ENCODE measurements at places on chromosomes 4 and X.
A peak's percentile ranks its signal among the peaks of the same experiment; 100 is the strongest.

DNA sequence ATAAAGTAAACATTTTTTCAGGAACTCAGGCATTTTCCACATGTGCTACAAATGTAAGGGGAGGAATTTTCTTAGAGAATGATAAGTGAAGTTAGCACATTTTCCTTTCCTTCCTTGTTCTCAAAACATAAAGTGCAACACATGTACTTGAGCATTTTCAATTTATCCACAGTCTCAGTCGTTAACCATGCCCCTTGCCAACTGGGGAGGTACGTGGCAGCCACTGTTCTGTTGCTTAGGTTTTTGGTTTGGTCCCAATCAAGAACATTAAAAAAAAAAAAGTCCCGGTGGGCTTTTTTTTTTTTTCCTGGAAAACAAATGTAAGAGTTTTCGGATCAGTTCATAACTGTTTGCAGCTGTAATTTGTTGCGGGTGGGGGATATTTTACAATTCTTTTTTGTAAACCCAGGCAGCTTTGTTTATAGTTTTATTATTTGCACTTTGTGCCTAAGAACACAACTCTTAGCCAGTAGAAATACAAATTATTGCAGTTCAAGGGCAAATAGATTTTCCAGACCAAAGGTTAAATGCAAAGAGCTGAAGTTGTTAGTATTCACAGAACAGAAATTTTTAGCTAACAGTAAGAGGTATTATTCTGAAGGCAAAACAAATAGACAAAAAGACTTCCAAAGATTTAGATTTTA is 112.1 kb upstream of the NAP1L5 start:
- DNase-seq, result no peak

GRCh38 chrX:36986231-36986630 is 21.9 kb upstream of the FAM47C start:
- DNase-seq, result no peak

GRCh38 chr4:95546866-95547714 is 1.7 kb downstream of the UNC5C start:
- DNase-seq, result no peak

- DNase-seq, result no peak
Observed at GRCh38 chr4:33923469-33923868, 2320.8 kb downstream of the ARAP2 start.

DNA sequence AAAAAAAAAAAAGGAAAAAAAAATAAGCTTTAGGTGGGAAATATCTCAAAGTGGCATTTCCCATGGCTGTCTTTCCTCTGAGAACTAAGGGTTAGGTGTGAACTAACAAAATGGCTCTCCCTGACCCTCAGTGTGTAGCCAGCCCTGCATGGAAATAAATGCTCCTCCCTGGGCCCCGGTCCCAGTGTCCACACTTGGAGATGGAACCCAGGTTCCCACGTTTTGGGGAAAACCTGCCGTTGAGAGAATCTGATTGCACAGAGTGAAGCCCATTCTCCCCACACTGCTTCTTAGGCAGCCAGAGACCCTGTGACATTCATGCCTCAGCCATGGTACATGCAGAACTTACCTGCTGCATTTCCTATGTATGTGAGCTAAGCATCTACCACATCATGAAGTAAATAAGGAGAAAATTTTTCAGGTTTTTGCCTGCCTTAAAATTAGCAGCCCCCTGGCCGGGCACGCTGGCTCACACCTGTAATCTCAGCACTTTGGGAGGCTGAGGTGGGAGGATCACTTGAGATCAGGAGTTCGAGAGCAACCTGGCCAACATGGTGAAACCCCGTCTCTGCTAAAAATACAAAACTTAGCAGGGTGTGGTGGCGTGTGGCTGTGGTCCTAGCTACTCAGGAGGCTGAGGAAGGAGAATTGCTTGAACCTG is 34.5 kb downstream of the HTT-AS start:
- no peak for DNase-seq

GRCh38 chr4:99811850-99812249 is 4.8 kb upstream of the DAPP1 start:
- DNase-seq, result peak; percentile 15

DNA sequence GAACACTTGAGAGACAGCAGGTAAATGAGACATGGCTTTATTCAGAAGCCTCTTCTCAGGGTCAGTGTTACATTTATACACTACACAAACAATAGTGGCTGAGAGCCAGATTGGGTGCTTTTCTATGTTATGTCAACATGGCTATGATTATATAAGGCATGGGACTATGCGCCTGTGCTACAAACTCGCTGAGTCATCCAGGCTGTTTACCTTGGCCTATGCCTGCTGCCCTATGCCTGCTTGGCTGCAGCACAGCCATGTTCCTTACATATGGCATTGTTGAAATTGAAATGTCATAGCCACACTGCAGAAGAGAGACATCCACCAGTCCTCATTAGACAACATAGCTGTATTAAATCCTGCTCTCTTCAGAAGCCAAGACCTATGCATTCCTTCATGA is 236.3 kb upstream of the NWD2 start:
- DNase-seq, result no peak

- DNase-seq, result no peak
Observed at GRCh38 chr4:88583631-88584470, 8.4 kb upstream of the HERC3 start.

DNA sequence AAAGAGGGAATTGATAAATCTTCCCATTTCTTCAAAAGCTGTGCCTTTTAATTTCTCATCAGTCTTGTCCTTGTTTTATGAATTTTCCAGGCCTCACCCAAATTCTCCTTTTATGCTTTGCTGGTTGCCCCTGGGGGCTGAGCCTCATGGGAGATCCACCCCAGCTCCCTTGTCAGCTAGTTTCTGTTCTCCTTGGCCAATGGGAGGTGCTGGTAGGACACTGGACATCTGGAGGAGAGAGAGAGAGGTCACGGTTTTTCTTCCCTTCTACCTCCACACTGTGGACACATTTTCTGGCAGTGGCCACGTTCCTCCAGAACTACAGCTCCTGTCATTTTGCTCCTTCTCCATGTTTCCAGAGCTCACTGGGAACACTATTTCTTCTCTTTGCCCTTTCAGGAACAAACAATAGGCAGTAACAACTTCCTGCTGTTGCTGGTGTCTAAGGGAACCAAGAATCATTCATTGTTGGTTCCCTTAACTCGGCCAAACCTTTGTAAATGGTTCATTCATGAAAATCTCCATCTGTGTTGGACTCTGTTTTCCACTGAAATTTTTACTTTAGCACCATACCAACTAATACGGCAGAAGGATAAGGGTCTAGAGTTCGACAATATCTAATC is 334.5 kb downstream of the GPAT3 start:
- no peak for DNase-seq

DNA sequence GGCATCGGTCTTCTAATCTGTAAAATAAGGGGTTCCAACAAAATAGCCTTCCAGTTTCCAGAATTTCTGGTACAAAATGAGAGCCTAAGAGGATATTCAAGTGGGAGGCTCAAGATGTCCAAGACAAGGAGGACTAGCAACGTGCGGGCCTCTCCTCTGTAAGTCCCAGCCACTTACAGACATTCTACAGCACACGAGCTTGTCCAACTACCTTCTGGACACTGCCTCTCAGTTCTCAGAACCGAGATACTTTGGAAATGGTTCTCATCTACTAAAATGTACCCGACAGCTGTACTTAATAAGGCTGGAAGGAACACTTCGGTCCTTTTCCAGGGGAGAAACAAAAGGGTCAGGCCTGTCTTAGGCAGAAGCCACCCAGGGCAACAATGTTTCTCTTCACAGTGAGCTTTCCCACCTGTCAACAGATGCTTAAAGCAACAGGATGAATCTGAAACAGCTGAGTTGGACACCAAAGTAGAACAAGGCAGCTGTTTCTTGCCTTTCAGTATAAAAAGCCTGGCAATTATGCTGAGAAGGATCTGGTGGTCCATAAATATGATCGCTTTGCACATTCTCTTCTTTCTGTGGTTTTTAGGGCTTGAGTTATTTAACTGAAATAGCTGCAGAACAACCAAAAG is 127.0 kb downstream of the HS6ST2 start:
- DNase-seq, result no peak

- DNase-seq, result no peak
Observed at GRCh38 chr4:10620935-10621488, 63.6 kb downstream of the CLNK start.

- peak; percentile 58 for DNase-seq
Observed at GRCh38 chrX:103356130-103356798, at the start of gene TCEAL9. TCEAL9 (plus strand) TSS chrX:103356506; CDS start chrX:103357685, 1,179 bp downstream.

DNA sequence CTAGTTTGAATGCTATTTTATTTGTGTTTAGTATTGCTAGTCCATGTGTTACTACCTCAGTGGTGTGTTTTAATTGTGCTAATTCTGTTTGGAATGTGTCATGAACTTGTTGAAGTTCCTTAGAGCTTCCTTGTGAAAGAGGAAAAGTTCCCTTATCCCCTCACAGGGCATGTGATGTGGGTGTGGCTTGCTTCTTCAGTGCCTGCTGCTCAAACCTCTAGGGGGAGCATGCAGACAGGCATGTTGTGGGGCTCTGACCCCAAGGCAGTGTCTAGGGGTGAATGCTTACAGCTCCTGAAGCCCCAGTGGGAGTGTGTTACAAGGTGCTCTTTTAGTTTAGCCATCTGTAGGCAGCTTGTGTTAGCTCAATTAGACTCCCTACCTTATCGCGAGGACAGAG is 86.5 kb downstream of the MAGED4 start:
- no peak for DNase-seq

- peak; percentile 36 for DNase-seq
Observed at GRCh38 chr4:25457053-25457715, 80.1 kb downstream of the ANAPC4 start.

GRCh38 chr4:30828264-30828926 is 108.2 kb downstream of the PCDH7 start:
- DNase-seq, result no peak

- peak; percentile 19 for DNase-seq
Observed at GRCh38 chrX:103941201-103941975, 21.0 kb upstream of the TMSB15B start.

DNA sequence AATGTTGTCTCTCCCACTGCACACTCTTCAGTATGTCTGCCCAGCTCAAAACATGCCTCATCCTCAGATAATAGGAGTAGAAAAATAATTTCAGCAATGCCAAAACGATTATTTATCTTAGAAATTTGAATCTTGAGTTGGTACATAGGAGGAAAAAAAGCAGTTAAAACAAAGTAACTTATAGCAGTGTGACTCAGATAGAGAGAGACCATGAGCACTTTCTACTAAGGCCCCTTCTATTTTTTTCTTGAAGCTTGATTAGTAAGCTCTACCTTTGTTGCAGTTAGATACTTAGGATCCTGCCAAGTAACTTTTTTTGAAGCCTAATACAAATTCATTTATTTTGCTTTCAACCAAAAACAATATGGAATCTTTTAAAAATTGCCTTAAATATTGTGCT is 212.3 kb downstream of the MAD2L1 start:
- DNase-seq, result no peak

DNA sequence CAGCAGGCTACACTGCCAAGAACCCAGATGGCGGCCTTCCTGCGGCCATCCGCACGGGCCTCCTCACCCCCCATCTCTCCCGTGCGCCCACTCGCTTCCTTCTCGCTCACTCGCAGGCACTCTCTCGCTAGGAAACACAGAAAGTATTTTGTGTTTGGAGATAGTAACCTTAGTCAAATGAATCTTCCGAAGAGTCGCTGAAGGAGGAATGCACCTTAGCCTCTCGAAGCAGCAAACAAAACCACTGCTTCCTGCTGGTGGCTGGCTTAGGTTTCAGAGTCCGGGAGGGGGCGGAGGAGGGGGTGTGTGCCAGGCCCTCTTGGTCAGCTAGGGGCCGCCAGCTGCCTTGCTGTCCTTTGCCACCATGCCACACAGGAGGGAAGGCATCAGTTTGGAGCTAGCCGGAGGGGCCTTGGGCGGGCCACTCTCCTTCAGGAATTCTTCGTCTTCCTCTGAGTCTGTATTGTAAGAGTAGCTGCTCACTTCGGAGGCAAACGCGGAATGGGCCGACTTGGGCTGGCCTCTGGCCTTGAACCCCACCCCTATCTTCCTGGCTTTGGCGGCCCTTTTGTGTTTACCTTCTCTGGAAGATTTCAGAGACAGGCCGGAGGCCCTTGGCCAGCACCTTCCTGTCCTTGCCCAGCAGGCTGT is 73.2 kb upstream of the UCP1 start:
- peak; percentile 73 for DNase-seq

GRCh38 chr4:6524436-6524835 is 50.6 kb upstream of the MAN2B2 start:
- DNase-seq, result no peak

GRCh38 chr4:158042591-158043030 is 130.2 kb downstream of the GASK1B start:
- DNase-seq, result no peak

GRCh38 chr4:84394386-84394785 is 104.7 kb downstream of the NKX6-1 start:
- DNase-seq, result no peak

DNA sequence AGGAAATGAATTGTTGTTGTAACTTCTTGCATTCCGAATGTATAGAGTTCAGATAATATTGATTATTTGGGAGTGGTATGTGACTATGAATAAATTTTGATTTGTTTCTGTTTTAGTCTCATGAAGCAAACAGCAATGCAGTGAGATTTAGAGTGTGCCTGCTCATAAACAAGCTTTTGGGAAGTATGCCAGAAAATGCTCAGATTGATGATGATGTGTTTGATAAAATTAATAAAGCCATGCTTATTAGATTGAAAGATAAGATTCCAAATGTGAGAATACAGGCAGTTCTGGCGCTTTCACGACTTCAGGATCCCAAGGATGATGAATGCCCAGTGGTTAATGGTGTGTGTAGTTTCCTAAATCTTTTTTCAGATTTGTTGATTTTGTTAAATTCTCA is 2.0 kb downstream of the NCAPG start:
- DNase-seq, result no peak

GRCh38 chrX:15398874-15399273 is 14.7 kb upstream of the VEGFD start:
- no peak for DNase-seq

GRCh38 chr4:123578276-123579029 is 181.9 kb downstream of the SPRY1 start:
- no peak for DNase-seq

- no peak for DNase-seq
Observed at GRCh38 chr4:13640149-13640940, 12.8 kb upstream of the BOD1L1 start.

DNA sequence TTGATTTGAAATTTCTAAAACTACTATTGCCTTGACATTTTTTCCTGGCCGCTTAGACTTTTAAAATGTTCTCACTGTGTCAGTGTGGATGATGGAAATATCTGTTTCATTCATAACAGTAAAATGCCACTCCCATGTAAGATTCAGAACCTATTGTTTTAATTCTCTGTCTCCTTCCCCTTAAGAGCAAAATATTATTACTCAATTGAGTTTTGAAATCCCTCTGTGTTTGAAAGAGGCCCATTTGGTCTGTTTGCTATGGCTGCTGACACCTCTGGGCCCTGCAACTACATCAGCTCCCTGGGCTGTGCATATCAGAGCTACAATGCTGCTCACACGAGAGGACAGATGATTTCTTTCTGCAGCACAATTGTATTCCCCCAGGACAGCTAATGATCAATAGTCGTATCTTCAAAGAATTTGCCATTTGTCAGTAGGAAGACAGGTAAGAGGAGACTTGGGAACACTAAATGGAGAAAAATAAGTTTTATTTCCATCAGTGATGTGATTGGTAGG is 388.0 kb upstream of the GALNT7 start:
- DNase-seq, result no peak

GRCh38 chr4:176789955-176790354 is 2.8 kb downstream of the VEGFC start:
- peak; percentile 60 for DNase-seq
